Chondrocyte (in vitro differentiated cells): ENCODE measurements at places on chromosomes 7 and 10. TPM values are rescaled to one million over a fixed set of nuclear protein-coding genes. Genes with fewer than 3 reads are reported as not detected.

IL6 gene
- total RNA-seq, result 0.45 to 0.82 TPM in 2 of 3 replicates, not detected in the other

ZDHHC16 gene
- 50.4 to 64.8 TPM (median 53.0 TPM) in 3 replicates for total RNA-seq

UTF1 gene
- total RNA-seq, result not detected in 3 replicates

MMP21 gene
- total RNA-seq, result not detected in 3 replicates

IKZF1 gene
- not detected in 3 replicates for total RNA-seq

SLC39A12 gene
- not detected in 3 replicates for total RNA-seq

LYZL1 gene
- not detected in 3 replicates for total RNA-seq

WIPF3 gene
- 0.10 to 0.65 TPM (median 0.51 TPM) in 3 replicates for total RNA-seq

CHN2 gene
- total RNA-seq, result 0.50 to 1.7 TPM (median 0.56 TPM) in 3 replicates

NKX1-2 gene
- not detected in 3 replicates for total RNA-seq

FASTK gene
- total RNA-seq, result 83.8 to 146 TPM (median 94.0 TPM) in 3 replicates

CFAP43 gene
- total RNA-seq, result 0.15 to 0.17 TPM in 2 of 3 replicates, not detected in the other

CLDN4 gene
- 0.35 to 0.80 TPM (median 0.51 TPM) in 3 replicates for total RNA-seq

SLC26A3 gene
- total RNA-seq, result not detected in 3 replicates

RADIL gene
- 0.82 to 1.2 TPM (median 1.00 TPM) in 3 replicates for total RNA-seq

SLC16A12 gene
- total RNA-seq, result 2.6 to 5.2 TPM (median 2.8 TPM) in 3 replicates

PRKCQ gene
- 0.13 to 0.15 TPM in 2 of 3 replicates, not detected in the other for total RNA-seq

EPO gene
- total RNA-seq, result not detected in 3 replicates

HOXA11 gene
- total RNA-seq, result not detected in 3 replicates

TMEM140 gene
- not detected in 3 replicates for total RNA-seq

TMEM178B gene
- total RNA-seq, result 0.12 to 0.92 TPM (median 0.92 TPM) in 3 replicates

CRYGN gene
- not detected in 3 replicates for total RNA-seq
